ENCODE measurements at places on chromosomes 1 and 21.

GRCh38 chr1:214120191-214120590, 132.4 kb downstream of the PROX1 start:
- DNase-seq: no peak

DNA sequence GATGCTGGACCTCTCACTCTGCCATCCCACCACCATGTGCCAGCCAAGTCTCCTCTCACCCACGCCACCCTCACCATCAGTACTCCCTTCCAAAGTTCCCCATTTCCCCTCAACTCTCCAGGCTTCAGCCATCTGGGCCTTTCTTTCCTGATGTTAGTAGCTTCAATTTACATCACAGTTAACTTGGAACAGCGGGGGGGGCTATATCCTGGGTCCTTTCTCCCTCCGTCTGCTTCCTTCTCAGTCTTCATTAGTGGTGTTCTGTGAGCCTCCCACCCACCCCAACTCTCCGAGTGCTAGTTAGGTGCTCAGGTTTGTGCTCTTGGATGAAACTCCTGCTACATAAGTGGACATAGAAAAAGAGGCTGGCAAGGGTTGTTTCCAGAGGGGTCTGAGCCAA, 31.9 kb downstream of the KCNC4 start:
- no peak for DNase-seq

DNA sequence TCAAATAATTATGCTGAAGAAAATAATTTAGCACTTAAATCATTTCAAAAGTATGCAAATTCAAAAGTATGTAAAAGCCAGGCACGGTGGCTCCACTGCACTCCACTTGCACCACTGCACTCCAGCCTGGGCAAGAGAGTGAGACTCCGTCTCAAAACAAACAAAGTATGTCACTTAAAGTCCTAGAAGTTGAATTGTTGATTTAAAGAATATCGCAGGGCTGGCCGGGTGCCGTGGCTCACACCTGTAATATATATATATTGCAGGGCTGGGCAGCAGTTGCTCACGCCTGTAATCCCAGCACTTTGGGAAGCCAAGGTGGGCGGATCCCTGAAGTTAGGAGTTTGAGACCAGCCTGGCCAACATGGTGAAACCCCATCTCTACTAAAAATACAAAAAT, 8.8 kb upstream of the SETDB1 start:
- DNase-seq: no peak

DNA sequence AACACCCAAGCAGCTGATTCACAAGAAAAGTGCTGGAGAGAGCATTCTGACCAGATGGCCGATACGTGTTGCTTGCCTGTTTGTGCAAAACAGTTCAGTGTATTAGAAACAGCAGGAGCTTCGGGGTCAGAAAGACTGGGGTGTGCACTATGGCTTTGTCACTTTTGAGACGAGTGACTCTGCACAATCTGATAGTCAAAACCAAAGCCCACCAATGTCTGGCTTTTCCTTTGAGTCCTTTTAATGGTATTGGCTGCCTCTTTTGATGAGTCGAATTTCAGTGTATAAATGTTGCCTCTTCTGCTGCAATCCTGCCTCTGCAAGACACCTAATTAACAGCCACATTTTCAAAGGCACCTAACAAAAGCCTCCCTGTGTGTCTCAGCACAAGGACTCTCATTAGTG, 444.6 kb downstream of the AJAP1 start:
- no peak for DNase-seq

DNA sequence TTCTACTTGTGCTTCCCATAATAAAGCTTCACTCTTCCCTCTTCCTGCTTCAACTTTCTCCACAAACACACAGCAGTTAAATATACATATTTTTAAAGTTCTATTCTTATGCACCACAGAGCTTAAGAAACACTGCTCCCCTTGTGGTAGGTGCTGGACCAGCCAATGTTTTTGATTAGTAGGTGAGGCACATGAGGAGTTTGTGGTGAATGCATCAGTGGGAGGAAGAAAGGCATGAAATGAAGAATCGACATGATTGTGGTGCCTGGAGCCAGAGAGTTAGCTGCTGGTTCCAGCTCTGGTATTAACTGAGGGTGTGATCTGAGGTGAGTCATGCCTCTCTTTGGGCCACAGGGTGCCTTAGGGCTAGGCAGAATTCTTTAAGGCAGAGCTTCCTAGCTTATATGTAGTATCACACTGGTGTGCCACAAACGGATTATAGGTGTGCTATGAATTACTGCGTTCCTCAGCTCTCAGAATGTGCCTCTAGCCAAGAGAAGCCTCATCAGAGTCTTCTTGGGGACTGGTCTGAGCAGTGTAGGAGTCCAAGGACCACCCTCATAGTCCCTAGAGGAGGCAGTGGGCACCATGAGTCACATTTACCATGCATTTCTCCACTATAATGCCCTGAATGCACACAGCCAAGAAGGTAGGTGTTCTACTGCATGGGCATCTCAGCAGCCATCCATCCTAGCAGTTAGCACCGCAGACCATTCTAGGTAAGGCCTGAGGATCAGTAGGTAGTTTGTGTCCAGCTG, 97.4 kb upstream of the SGIP1 start:
- DNase-seq: peak; percentile 90

DNA sequence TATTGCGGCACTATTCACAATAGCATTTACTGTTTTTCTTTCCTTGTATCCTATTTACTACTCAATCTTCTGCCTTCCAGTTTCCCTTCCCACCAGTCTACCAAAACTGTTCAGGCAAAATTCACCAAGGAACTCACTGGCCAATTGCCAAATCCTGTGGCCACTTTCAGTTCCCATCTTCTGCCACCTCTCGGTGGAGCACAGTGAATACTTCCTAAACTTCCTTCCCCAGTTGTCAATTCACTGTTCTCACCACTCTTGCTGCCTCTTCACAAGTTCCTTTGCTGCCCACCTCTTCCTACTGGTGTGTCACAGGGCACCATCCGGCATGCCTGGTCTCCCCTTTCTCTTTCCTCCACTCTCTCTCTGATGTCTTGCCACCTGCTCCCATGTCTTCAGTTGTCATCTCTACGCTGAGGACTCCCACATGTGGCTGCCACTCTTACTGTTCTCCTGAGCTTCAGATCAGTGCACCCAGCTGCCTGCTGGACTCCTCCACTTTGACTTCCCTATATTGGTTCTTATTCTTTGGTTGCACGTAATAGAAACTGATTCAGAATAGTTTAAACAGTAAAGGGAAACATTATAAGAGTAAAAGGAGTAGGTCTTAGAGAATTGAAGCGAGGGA, 114.4 kb downstream of the PIK3R3 start:
- DNase-seq: no peak

DNA sequence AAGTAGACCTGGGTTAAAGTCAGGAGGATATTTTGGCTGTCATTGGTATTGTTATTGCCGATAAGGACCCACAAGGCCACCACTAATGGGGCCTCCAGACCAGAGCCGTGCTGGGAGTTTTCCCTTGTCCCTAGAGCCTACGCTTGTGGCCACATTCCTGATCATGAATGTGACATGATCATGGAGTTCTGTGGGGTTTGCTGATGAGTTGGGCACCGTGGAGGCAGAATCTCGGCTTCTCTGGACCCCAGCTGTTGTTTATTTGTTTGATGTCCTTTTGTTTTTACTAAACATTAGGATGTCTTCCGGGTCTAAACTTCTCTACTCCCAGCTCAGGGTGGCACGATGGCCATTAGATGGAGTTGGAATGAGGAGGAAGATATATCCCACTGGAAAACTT, 74.9 kb upstream of the TMPRSS2 start:
- no peak for DNase-seq

DNA sequence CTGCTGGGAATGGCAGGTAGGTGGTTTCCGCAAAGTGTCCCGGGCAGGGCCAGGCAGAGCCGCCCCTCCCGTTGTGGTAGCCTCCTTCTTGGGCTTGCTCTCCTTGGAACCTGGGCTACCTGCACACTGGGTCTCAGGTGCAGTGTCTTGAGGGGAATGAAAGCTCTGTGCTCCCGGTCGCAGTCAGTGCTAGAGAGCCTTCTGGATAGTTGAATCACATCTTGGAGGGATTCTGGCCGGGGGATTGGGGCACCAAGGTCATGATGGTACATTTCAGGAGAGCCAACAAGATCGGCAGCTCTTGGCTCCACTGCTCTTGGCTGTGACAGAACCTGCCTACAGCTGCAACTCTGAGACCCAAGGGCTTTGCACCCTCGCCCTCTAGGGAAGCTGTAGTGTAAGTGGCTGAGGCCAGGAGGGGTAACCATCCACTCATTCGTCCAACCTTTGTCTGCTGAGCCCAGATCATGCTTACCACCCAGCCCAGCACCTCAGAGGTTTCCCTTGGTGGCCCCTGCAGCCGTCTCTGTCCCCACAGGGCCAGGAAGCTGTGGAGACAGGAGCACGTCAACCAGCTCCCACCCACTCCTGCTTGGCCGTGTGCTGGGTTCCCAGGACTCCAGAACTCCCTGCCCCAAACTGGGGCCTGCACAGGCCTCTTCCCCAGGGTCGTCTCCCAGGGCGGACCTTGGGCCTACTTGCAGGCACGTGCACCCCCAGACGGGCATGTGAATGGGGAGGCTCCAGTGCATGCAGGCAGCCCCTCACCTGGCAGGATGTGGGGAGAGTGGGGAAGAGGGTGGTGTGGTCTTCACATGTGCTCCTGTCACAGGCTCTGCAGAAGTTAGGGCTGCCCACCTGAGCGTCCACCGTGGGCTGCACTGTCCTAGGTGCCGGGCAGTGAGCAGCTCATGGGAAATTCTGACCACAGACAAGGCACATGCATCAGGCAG, 40.0 kb downstream of the NTPCR start:
- no peak for DNase-seq

DNA sequence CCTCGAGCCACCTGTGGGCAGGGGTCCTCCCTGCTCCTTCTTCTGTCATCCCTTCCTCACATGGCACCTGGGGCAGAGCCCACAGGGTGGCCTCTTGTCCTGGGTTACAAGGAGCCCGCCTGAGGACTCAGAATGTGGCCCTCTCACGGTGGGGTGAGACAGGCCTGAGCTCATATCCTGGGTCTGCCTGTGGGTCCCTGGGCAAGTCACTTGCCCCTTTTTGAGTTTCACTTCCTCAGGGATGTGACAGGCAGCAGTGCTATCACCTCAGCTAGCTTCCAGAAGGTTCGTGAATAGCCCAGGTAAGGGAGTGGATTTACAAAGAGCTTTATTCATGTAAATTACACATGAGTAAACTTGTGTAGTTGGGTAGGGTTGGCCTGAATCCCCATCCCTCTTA, 33.5 kb downstream of the HTR6 start:
- DNase-seq: no peak

- DNase-seq: no peak
Measured at GRCh38 chr1:189782295-189782694, 695.4 kb downstream of the BRINP3 start.

DNA sequence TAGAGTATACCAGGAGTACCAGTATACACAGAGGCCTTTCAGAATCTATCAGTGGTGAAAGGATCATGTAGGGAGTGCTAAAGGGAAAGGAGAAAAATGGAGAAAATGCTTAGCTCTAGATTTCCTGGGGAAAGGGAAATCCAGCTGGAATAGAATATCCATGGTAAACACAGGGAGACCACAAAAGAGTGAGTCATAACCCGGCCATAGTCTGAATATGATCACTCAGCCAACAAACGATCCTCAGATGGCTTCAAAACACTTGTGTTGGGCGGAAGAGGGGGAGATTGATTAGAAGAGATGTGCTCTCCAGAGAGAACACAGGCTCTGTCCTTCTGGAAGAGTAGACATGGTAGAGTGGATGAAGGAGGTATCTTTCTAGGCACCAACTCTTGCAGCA, 180.6 kb downstream of the PAPPA2 start:
- no peak for DNase-seq

DNA sequence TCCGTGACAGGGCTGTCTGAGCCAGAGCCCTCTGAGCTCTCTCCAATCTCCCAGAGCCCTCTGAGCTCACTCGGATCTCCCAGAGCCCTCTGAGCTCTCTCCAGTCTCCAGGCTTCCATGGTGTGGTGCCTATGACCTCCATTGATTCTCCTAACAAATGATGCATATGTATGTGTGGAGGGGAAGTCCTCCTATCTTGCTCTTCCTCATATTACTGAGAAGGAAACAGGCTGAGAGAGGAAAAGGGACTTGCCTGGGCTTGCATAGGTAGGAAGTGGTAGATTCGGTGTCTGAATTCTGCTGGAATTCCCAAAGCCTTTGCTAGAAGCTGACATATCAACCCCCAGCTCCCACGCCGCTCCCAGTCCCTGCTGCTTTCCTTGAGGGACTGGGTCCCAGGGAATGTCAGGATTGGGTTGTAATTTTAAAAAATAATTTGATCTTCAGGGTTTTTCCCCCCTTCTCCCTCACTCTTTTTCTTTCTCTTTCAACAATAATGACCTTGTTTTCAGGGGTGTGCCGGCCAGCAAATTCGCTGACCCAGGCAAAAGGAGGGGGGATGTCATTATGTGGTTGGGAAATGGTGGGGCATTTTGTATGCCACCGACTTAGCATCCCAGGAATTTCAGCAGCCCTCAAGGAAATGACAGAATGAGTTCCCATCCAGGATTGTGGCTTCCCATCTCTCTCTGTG, 42.3 kb upstream of the RUNX3 start:
- DNase-seq: no peak

- DNase-seq: no peak
Measured at GRCh38 chr1:30885570-30886522, 22.7 kb downstream of the SDC3 start.

DNA sequence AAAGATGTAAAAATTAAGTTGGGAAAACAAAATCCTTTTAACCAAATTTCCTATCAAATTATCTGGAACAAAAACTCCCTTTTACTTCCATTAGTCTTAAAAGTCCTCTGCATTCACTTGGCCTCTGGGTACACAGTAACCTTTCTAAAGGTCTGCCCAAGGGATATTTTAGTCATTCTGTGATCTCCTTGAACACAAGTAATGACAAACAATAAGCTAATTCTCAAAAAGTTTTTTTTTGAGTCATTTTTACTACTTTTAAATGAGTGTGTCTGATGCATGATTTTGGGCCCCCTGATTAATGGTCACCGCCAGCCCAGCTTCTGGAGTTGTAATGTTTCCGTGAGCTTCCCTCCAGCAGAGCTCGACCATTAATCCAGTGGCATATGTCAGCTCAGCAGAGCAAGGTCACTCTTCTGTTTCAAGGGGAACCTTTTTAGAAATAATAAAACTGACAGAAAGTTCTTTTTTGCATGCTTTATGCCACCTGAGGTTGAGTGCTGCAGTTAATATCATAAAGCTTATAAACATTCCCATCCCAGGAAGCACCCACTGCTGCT, 14.3 kb downstream of the SAMSN1 start:
- peak; percentile 63 for DNase-seq

DNA sequence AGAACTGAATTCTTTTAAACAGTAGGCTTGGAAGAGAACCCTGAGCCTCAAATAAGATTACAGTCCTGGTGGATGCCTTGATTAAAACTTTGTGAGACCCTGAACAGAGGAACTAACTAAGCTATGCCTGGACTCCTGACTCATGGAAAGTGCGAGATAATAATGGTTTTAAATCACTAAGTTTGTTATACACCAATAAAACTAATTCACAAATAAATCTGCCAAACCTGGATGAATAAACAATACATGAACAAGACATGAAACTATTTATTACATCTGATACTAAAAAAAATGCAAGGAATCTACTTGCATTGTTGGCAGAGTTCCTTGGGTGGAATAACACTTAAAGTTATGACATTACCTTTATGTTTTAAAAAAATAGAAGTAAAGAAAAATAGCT, 118.4 kb downstream of the PIGK start:
- DNase-seq: no peak

Data from activated CD4-positive, alpha-beta T cell treated with anti-CD3 and anti-CD28 coated beads, Interleukin-10, Interleukin-2, amounts not matched to agents 100 ng/mL and 50 ng/mL, durations not matched to agents 16 hours and 8 hours (primary cell).